ENCODE measurements at places on chromosomes 11 and 22. TPM values are rescaled to one million over a fixed set of nuclear protein-coding genes. Genes with fewer than 3 reads are reported as not detected.

DNA sequence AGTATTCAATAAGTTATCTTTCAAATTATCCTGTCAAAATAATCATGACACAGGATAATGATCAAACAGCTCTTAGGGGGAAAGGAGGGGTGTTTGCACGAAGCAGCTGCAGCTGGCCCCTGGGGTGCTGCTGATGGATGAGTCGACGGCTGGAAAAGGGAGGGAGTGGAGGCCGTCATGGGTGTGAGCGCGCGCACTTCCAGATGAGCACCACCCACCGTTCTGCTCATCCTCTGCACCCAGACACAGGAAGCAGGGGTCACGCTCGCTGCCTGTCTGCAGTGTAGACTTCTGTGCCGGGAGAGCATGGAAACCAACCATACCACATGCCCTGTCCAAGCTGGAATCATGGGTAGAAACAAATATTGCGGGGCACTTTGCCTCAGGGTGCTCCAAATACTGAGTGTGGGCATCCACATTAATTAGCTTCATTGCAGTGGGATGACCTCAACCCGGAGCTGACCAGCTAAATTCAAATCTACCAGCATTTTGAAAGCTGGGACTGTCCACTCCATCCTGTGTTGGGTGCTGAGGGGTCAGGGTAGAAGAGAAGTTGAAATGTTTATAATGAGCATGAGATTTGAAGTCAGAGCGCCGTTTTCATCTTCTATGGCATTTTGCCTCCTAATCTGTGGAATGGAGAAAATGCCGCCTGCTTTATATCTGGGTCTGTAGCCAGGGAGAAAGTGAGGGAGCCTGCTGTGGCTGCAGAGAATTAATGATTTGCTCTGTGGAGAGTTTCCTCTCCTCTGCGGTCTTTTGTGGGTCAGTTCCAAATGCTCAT is 802.4 kb downstream of the TBC1D22A start:
- H3K4me3 ChIP-seq = no peak overlapping the region
- H3K27ac ChIP-seq = no peak overlapping the region
- no peaks in the 10 kb centered on the region for H3K4me1 ChIP-seq
- no peaks in the 10 kb centered on the region for H3K36me3 ChIP-seq
- peaks cover 4% of the 10 kb centered on the region for H3K27me3 ChIP-seq

- no peaks in the 10 kb centered on the region for H3K4me1 ChIP-seq
- H3K36me3 ChIP-seq = no peaks in the 10 kb centered on the region
- no peak for DNase-seq
- no peaks in the 10 kb centered on the region for H3K27me3 ChIP-seq
Observed at GRCh38 chr11:41206388-41206787, 253.1 kb downstream of the LRRC4C start.

MOV10L1 gene
- total RNA-seq = not detected

OTOG gene
- total RNA-seq = not detected

GRCh38 chr11:2752923-2753322 is 53.1 kb upstream of the KCNQ1OT1 start:
- H3K36me3 ChIP-seq = peaks cover 8% of the 10 kb centered on the region
- DNase-seq = no peak
- H3K27me3 ChIP-seq = no peaks in the 10 kb centered on the region
- no peak overlapping the region for H3K4me3 ChIP-seq
- no peaks in the 10 kb centered on the region for H3K4me1 ChIP-seq

DNA sequence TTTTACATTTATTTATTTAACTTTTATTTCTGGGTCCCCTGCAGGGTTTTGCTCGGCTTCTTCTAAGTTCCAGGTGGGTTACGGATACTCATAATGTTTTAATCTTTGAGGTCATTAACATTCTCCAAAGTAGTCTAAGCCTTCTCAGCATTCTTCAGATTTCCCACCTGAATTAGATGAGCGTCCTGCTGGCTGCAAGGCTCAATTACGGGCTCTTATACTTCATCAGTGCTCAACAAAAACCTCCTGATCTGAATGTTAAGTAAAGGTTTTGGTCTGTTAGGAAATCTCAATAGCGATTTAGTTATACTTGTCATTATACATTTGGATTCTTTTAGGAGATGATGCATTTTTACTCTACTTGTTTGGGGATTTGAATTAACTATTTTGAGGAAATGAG is 27.3 kb upstream of the NFRKB start:
- no peak overlapping the region for H3K4me3 ChIP-seq
- H3K27ac ChIP-seq = no peak overlapping the region
- peaks cover 11% of the 10 kb centered on the region for H3K36me3 ChIP-seq
- H3K4me1 ChIP-seq = peaks cover 8% of the 10 kb centered on the region

DNA sequence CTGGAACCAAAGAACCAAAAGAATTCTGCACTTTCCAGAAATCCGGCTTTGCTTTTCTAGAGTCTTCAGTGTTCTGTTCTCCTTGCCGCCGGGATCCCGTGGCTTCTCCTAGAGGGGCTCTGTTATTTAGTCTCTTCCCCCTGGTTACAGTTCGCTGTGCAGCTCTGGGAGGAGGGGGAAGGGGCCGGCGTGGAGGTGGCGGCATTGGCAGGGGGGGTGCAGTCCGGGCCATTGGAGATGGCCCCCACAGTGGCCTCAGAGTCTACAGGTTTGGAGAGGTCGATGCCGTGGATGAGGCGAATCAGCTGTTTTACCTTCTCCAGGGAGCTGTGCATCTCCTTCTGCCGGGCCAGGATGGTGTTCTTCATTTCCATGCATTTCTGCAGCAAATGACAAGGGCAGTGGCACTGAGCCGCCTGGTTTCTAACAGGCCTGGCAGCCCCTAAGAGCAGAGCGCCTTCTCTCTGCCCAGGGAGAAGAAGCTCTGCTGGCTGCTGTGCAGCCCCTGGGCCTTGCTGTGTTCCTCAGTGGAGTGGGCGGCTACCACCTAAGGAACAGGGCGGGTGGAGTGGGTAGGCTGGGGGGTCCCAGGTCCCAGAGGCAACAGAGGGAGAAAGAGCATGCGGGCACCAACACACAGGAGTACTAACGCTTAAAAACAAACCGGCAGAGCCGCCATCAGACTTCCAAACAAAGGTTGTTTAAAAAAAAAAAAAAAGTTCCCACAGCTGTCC is 11.6 kb downstream of the LARGE2 start:
- peaks cover 19% of the 10 kb centered on the region for H3K4me1 ChIP-seq
- no peak overlapping the region for H3K27ac ChIP-seq
- DNase-seq = no peak
- H3K36me3 ChIP-seq = no peaks in the 10 kb centered on the region
- H3K27me3 ChIP-seq = no peaks in the 10 kb centered on the region

DNA sequence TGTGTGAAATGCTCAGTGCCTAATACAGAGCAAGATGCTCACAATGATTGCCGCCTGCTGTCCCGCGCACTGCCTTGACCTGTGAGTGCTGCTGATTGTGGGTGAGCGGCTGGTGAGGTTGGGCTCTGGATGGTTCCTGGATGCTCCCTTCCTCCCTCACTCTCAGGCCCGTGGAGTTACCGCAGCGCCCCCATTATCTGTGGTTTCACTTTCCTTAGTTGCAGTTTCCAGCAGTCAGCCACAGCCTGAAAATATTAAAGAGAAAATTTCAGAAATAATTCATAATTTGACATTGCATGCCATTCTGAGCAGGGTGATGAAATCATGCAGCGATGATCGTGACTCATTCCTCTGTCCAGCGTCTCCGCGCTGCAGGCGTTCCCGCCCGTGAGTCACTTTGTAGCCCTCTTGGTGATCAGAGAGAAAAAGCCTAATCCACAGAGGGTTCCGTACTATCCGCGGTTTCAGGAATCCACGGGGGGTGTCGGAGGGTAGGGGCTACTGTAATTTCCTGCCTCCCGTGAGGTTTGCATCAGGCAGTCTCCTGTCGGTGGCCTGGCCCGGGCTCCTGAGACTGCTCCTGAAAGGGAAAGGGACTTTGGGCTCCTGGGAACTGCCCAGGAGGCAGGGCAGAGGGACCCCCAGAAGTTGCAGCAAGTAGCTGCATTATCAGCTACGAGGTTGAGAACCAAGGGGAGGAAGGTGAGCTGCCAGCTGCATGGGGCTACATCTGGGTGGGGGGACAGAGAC is 10.6 kb downstream of the RPL3 start:
- H3K4me1 ChIP-seq = no peaks in the 10 kb centered on the region
- no peak overlapping the region for H3K27ac ChIP-seq
- H3K36me3 ChIP-seq = peaks cover 22% of the 10 kb centered on the region

DNA sequence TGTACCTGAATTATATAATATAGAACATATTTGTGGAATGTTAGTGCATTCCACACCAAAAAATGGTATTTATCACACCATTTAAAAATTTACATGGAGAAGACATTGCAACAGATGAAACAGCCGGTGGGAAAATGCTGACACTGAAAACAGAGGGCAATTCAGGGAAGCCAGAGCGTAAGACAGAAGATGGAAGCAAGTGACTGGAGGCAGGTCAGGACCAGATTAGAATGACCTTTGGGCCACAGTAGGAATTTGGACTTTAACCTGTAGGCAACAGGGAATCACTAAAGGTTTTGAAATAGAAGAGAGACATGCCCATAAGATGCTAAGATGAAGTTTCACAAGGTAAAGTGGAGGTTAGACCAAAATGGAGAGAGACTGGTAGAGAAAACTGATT is 60.5 kb downstream of the METTL15 start:
- H3K27ac ChIP-seq = no peak overlapping the region
- H3K4me1 ChIP-seq = peaks cover 11% of the 10 kb centered on the region
- no peaks in the 10 kb centered on the region for H3K27me3 ChIP-seq
- DNase-seq = no peak
- peaks cover 23% of the 10 kb centered on the region for H3K36me3 ChIP-seq
- no peak overlapping the region for H3K4me3 ChIP-seq

Data from activated naive CD4-positive, alpha-beta T cell treated with anti-CD3 and anti-CD28 coated beads for 36 hours (primary cell).